ENCODE measurements at places on chromosomes 1 and 21.

- no peak for DNase-seq
These were observed 67.8 kb downstream of the RNF220 start for GRCh38 chr1:44472620-44473525.

- DNase-seq = no peak
These were observed 18.0 kb downstream of the BMP8A start for GRCh38 chr1:39509360-39510009.

GRCh38 chr1:214008791-214009422 lies 21.1 kb downstream of the PROX1 start:
- DNase-seq = no peak

GRCh38 chr21:35988416-35989137 lies 71.7 kb downstream of the SETD4 start:
- no peak for DNase-seq

- DNase-seq = no peak
These were observed 6.9 kb upstream of the PTGFR start for GRCh38 chr1:78483903-78484302.

Data from smooth muscle cell of the brain vasculature (primary cell).